ENCODE measurements at places on chromosomes 2 and 18.

DNA sequence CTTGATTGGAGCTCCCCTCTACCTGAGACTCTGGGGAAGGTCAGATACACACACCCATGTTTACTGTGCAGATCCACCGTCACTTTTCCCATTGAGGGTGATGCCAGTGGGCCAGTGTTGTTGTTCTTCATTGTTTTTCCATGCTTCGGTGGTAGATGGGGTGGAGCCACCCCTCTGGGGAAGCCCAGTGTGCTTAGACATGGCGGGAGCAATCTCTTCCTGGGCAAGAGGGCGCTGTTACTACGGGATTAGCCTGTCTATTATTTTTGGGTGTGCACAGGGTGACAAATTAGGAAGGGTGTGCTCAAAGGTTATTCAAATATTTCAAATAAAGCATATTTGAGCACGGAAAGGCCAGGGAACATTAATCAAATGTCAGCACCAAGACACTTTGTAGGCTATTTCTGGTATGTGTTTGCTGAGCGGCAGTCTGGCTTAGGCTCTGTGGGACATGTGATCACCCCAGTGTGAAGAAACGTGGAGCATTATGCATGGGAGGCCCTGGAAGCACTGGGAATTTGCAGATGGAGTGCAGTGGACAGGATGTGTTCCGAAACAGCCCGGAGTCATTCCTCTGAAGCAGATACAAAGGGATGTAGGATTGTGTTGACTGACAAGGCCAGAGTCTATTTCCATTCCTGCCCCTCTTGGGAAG lies 34.8 kb upstream of the SMIM21 start:
- no peaks in the 10 kb centered on the region for H3K36me3 ChIP-seq
- no peaks in the 10 kb centered on the region for H3K27me3 ChIP-seq
- no peak for DNase-seq
- H3K27ac ChIP-seq, result no peak overlapping the region
- H3K4me1 ChIP-seq, result no peaks in the 10 kb centered on the region

DNA sequence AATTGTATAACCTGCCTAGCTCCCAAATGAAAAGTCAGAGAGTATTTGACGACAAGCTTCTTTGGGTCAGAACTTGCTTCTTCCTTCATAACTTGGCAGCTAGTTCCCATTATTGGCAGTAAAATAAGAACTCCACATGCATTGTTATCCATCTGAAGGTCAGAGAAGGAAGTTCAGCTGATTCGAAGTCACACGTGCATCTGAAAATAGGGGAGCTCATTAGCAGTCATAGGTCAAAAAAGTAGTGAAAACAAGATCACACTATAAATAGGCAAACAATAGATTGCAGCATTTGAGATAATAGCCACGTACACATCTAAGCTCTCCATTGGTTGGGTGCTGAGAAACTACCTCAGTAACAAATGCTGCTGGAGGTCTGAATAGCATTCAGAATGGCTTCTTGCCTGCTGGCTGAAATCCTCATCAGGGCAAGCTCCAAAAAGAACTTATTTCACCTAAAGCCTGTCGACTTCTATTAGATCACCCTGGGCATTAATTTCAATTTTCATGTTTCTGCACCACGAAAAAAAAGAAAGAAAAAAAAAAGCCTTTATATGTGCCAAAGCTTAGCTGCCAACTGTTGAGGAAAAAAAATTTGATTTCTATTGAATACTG lies 1492.9 kb upstream of the CELF4 start:
- H3K27ac ChIP-seq, result peak overlapping the region; percentile 21
- H3K4me1 ChIP-seq, result peaks cover 9% of the 10 kb centered on the region
- H3K27me3 ChIP-seq, result no peaks in the 10 kb centered on the region
- H3K36me3 ChIP-seq, result no peaks in the 10 kb centered on the region
- H3K4me3 ChIP-seq, result no peak overlapping the region
- DNase-seq, result no peak

- no peak overlapping the region for H3K27ac ChIP-seq
- H3K27me3 ChIP-seq, result no peaks in the 10 kb centered on the region
- no peaks in the 10 kb centered on the region for H3K36me3 ChIP-seq
- peaks cover 9% of the 10 kb centered on the region for H3K4me1 ChIP-seq
Measured at GRCh38 chr2:109638795-109639194, 24.6 kb downstream of the SOWAHC start.

- DNase-seq, result no peak
- H3K4me1 ChIP-seq, result no peaks in the 10 kb centered on the region
- no peak overlapping the region for H3K27ac ChIP-seq
- H3K4me3 ChIP-seq, result no peak overlapping the region
- H3K36me3 ChIP-seq, result no peaks in the 10 kb centered on the region
- no peaks in the 10 kb centered on the region for H3K27me3 ChIP-seq
Measured at GRCh38 chr2:236343400-236344161, 79.4 kb upstream of the ASB18 start.

DNA sequence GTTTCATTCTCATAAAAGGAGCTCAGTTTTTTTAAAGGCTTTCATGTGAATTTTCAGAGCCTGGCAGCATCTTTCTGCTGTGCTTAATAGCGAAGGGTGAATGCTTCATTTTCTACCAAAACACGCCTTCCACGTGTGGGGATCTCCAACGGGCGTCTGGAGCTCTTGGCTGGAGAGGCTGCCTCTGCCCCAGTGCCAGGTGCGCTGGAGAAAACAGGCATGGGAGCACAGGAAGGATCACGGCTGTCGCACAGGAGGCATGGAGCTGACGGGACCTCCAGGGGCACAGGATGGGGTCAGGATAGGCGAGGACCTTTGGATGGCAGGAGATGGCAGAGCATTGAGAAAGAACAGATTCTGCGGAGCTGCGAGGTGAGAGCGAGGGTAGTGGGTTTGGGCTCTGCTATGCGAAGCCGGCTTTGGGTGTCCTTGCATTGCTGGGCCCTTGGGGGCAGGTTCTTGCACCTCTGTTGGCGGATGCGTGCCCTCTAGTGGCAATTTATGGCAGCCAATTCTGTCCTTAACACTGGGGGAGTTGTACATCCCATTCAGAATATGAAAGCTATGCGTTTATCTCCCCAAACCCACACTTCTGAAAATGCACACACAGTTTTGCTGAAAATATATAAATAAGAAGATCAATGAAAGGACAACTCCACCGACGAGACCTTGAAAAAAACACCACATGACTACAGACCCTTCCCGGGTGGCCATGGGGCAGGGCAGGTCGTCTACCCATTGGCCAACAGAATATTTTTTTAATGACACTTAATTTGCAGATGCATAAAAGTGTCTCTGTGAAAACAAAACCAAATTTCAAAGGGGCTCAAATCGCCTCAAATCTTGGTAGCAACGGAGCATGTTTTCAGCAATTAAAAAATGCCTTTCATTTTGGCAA lies 90.4 kb upstream of the SLC35G4 start:
- no peaks in the 10 kb centered on the region for H3K4me1 ChIP-seq
- no peaks in the 10 kb centered on the region for H3K27me3 ChIP-seq
- no peaks in the 10 kb centered on the region for H3K36me3 ChIP-seq
- H3K4me3 ChIP-seq, result no peak overlapping the region
- no peak for DNase-seq

DNA sequence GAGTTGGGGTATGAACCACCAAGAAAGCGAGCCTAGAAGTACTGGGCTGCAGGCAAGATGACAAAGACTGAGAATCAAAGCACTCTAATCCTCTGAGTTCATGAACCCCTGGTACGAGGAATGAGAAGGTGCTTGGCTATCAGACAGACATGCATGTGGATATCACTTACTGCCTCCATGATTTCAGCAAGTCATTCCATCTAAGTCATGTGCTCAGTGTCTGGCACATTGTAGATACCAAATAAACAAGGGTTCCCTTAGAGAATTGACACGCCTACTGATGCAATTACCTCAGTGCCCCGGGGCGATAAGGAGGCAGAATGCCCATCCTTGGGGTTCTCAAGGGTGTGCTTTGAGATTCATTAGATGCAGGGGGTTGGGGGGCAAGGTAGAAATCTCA lies 125.6 kb upstream of the PKDCC start:
- no peak overlapping the region for H3K27ac ChIP-seq
- no peaks in the 10 kb centered on the region for H3K36me3 ChIP-seq
- H3K4me1 ChIP-seq, result peaks cover 3% of the 10 kb centered on the region
- no peak for DNase-seq
- no peaks in the 10 kb centered on the region for H3K27me3 ChIP-seq
- H3K4me3 ChIP-seq, result no peak overlapping the region

GRCh38 chr2:201618744-201619662 lies 24.3 kb downstream of the TMEM237 start:
- H3K4me1 ChIP-seq, result no peaks in the 10 kb centered on the region
- peak; percentile 57 for DNase-seq
- H3K27me3 ChIP-seq, result no peaks in the 10 kb centered on the region
- H3K27ac ChIP-seq, result no peak overlapping the region
- H3K4me3 ChIP-seq, result no peak overlapping the region

DNA sequence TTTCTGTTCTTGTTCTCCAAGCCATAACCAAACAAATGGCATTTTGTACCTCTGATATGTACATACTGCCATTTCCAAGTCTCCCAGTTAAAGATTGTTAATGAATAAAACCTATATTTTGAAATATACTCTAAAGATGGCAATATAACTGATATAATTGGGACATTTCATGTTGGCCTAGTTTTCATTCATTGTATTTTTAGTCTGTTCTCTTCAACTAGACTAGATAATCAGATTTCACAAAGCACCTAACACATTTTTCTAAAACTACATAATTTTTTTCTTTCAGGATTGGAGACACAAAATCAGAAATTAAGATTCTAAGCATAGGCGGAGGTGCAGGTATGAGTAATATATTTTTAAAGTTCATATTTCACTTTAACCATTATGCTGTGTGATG lies 5.6 kb downstream of the HNMT start:
- no peaks in the 10 kb centered on the region for H3K27me3 ChIP-seq
- no peak overlapping the region for H3K4me3 ChIP-seq
- DNase-seq, result no peak
- peak overlapping the region; percentile 30 for H3K27ac ChIP-seq
- H3K36me3 ChIP-seq, result no peaks in the 10 kb centered on the region

DNA sequence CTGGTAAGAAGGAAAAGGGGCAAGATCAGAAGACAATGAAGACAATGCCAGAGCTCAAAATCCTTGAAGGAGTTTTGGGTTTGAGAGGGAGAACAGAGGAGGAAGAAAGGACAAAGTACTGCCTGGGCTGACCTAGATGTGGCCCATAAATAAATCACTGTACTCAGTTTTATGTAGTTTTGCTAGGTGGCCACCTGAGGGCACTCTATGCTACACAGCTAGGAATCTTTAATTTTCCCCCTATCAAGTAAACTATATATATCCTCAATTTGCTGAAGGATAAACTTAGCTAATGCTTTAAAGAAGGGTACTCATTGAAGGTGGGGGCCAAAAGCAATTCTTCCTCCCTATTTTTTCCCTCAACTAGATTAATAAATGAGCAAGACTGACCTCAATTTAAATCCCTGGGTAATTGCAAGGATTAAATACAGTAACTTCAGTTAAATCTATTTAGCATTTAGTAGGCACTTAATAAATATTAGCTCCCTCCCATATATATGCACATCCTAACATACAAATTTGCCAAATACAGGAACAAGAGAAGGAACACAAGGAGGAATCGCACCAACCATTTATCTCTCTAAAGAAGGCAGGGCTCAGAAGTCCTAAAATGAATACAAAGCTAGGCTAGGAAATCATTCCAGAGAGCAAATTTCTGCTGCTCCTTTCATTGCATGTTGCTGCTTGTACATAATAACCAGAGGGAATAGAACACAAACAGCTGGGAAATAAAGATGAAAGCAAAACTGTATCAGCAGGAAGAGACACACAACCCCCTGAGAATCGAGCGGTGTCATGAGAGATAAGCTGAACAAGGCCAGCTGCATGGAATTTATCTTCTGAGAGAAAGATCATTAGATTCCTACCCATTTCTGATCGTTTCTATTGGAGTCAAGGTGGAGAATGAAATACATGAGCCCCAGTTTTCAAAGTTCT lies 540.1 kb downstream of the NRXN1 start:
- no peaks in the 10 kb centered on the region for H3K4me1 ChIP-seq
- no peak overlapping the region for H3K4me3 ChIP-seq
- no peak for DNase-seq
- no peaks in the 10 kb centered on the region for H3K27me3 ChIP-seq
- H3K27ac ChIP-seq, result no peak overlapping the region

DNA sequence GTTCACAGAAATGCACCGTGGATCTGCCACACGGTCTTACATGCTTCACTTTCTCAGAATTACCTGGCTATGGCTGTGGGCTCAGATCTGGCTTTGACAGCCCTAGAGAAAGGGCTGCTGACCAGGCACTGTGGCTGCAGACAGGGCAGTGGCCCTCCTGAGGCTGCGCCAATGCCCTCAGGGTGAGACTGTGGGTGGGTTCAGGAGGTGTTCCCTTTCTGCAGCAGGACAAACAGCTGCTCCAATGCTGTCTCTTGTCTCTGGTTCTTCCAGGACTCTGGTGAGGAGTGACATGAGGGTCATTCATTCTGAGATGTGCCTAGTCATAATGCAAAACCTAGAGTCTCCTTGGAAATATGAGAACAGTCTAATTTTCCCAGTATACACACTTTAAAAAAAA lies 90.5 kb upstream of the SMIM21 start:
- H3K27ac ChIP-seq, result no peak overlapping the region
- no peaks in the 10 kb centered on the region for H3K27me3 ChIP-seq
- no peak for DNase-seq
- no peaks in the 10 kb centered on the region for H3K4me1 ChIP-seq

GRCh38 chr2:230938098-230938497 lies 13.1 kb upstream of the GPR55 start:
- H3K36me3 ChIP-seq, result no peaks in the 10 kb centered on the region
- H3K27ac ChIP-seq, result no peak overlapping the region
- H3K4me3 ChIP-seq, result no peak overlapping the region
- no peak for DNase-seq

GRCh38 chr2:131641414-131642206 lies 113.9 kb downstream of the CCDC74A start:
- DNase-seq, result no peak
- no peaks in the 10 kb centered on the region for H3K4me1 ChIP-seq
- no peak overlapping the region for H3K27ac ChIP-seq
- H3K36me3 ChIP-seq, result no peaks in the 10 kb centered on the region

Data from RWPE2 (cell line).